GM23338 (cell line): ENCODE measurements at places on chromosomes 2 and 18.

DNA sequence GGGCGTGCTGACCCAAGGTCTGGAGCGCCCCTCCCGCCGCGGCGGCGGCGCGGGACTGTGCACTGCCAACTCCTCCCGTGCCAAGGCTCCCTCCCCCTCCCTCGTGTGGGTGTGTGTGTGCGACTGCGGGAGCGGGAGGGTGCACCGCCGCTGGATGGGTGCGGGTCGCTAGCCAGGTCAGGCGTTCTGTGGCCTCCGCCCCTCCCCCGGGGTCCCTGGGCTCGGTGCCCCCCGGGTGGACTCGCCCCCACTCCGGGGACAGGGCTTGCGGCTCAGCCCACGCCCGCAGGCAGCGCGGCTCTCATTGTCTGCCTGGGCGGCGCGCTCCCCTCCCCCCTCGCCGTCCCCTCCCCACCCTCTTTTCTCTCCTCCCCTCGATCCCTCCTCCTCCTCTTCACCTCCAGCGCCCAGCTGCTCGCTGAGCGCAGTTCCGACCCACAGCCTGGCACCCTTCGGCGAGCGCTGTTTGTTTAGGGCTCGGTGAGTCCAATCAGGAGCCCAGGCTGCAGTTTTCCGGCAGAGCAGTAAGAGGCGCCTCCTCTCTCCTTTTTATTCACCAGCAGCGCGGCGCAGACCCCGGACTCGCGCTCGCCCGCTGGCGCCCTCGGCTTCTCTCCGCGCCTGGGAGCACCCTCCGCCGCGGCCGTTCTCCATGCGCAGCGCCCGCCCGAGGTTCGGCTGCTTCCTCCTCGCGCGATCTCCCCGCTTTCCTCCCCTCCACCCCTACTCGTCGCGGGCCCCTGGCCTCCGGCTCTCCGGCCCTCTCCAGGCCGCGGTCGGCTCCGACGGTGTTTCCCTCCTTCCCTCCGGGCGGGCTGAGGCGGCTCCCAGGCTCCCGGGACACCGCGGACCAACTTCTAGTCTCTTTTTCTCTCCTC, at the start of gene GATA6:
GATA6 (plus strand) TSS at position 579 of the 878 bp plus-strand sequence. CDS start 1,556 bp downstream, outside the sequence.
- peak; percentile 88 for DNase-seq

DNA sequence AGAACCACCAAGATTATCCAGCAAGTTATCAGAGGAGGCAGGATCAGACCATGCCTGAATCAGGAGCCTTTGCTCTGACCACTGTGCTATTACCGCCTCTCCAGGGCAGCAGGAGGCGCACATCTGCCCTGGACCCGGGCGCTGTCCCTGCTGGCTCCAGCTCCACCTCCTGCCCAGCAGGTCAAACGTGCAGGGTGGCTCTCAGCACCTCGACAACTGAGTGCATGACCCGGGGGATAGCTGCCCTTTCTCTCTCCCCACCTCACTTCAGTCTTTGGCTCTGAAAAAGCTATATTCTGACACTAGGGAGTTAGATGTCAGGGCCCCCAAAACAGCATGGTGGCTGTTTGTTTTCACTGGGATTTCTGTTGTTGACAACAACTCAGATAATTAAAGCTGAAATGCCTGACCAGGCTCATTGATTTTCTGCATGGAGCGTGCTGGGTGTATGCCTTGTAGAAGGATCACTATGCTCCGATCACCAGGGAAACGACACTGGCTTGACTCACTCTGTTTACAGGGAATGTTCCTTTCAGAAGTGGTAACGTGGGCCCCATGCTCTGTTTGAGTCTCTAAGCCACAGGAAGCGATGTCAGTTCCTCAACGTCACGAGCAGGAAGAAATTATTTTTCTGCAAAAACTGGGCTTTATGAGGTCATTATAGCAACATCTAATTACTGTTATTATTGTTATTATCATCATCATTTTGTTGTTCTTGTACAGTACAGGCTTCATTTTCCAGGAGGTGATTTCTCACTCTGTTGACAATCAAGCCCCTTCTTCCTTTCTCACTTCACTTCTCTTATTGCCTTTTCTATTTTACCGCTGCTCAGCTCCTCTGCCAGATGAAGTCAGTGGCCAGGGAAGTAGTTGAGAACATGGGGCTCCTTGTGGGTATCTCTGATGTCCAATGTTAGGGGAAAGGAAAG, 125.6 kb downstream of the PLB1 start:
- DNase-seq, result peak; percentile 49

- DNase-seq, result no peak
Observed at GRCh38 chr2:192443831-192444230, 249.1 kb upstream of the TMEFF2 start.

- no peak for DNase-seq
Observed at GRCh38 chr18:24300703-24301102, 96.9 kb downstream of the OSBPL1A start.

DNA sequence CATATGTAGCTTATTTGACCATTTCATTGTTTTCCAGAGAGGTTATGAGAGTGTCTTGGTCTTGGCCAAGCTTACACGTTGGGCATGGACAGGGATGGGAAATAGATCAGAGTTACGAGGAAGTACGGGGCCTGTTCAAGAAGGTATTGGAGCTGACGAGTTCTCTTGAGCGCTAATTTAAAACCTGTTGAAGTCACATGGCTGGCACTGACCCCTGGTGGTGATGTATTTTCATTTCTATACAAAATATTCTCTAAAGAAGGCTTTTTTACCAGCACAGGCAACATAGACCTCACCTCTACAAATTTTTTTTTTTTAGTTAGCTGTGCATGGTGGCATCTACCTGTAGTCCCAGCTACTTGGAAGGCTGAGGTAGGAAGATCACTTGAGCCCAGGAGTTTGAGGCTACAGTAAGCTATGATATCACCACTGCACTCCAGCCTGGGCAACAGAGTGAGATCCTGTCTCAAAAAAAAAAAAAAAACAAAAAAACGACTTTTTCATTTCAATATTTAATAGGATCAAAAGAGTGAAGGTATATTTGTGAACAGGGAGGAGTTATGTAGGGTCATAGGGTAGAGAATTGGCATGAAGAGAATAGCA, 19.6 kb downstream of the UGP2 start:
- DNase-seq, result peak; percentile 77

- DNase-seq, result no peak
Observed at GRCh38 chr2:69947325-69947931, 14.0 kb downstream of the ASPRV1 start.

DNA sequence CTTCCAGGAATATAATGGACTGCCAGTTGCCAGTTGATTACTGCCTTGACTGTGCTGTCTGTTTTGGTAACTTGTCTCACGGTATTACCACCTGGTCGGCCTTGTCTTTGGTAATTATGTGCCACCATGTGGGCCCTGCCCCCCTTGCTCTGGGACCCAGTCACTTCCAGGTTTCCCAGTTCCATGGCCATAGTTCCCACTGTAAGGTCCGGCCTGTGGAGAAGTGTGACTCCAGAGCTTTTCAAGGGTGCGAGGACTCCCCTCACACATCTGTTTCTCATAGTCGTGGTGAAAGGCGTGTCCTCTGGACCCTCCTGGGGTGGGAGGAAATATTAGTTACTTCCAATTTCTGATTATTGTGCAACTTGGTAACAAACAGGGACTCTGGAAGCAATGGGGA, 150.5 kb downstream of the SEPTIN10 start:
- DNase-seq, result no peak

- DNase-seq, result no peak
Observed at GRCh38 chr2:236631281-236631855, 61.7 kb downstream of the ACKR3 start.

DNA sequence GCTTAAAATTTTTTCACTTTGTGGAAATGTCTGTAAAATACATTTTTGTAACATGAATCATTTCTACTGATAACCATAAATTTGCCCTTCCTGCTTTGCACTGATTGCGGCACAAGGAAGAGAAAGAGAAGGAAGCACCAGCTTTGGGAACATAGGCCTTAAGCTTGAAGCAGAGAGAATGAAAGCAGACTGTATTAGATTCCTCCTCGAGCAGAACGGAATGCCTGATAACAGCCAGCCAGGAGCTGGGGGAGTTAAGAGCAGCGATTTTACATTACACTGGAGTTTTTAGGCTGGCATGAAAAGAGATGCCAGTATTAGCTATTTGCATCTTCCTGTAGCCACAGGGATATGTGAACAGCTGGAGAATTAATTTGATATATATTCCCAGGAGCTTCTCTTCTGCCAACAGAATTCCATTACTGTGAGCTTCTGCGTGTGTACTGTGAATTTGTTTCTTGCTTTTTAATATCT, 33.5 kb downstream of the CRIM1 start:
- DNase-seq, result peak; percentile 61

DNA sequence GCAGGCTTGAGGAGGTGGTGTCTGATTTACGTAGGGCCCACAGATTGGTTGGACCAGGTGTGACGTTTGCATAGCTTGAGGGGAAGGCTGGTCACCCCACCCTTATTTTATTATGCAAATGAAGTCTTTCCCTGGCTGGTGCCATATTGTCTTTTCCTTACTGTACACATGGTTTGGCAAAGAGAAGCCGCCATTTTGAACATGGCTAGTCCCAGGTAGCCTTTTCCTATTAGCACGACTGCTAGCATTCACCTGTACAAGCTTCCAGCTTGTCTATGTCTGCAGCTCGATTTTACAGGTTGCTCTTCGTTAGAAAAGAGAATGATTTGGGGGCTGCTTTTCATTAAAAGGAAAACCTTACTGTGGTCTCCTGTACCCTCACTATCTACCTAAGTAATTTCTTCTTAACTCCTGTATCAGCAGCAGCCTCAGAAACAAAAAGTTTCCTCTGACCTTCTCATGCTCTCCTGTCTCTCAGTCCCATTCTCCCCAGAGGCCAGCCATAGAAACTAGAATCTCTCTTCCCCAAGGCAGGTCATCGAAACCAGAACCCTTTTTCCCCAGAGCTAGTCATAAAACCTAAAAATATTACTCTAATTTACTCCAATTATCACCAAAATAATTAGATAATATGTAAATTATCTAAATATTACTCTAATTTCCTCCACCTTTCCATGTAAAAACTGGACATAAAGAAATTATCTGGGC, 151.8 kb downstream of the B3GNT2 start:
- DNase-seq, result no peak

GRCh38 chr2:109499566-109499965, 114.2 kb downstream of the SEPTIN10 start:
- DNase-seq, result no peak

GRCh38 chr18:77092104-77093066, 40.2 kb downstream of the MBP start:
- no peak for DNase-seq
